Stimulated activated CD4-positive, alpha-beta T cell treated with anti-CD3 and anti-CD28 coated beads, Interleukin-15, amount 100 ng/mL, for 1 hour (primary cell): ENCODE measurements at places on chromosomes 5 and 9.

GRCh38 chr9:121598167-121598964 lies 53.1 kb upstream of the DAB2IP start:
- no peak for DNase-seq

DNA sequence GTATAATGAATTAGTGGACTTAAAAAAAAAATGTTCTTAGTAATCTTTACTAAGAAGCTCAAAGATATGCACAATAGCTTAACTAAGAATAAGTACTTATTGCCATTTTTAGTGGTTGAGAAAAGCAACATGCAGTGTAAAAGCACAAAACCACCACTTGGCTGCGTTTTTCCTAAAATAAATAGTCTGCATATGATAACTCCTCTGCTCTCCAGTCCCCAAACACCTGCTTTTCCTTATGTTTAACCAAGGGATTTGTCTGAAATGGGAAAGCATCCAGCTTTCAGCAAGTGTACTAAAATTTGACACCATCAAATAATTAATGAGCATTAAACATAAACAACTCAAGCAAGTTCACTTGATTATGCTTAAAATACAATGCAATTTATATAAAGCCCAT lies 41.4 kb downstream of the PSIP1 start:
- DNase-seq, result no peak

- no peak for DNase-seq
Observed at GRCh38 chr9:98438666-98439065, 183.2 kb upstream of the TBC1D2 start.

DNA sequence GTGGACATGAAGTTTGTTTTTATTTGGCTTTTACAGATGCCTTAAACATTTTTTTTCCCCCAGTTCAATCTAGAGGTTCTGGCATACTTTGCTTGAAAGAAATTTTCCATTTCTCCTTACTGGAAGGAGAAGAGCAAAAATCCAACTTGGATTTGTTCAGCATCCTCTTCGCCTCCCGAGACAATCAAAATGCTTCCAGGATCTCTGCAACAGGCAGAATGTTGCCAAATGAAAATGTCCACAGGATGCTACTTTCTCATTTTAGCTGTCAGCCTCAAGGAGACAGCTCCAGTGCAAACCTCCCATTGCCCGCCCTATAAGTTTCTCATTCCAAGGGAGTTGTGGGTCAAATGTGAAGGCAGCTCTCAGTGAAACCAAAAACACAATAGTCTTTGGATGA lies 1972.1 kb downstream of the MAT2B start:
- DNase-seq, result no peak

DNA sequence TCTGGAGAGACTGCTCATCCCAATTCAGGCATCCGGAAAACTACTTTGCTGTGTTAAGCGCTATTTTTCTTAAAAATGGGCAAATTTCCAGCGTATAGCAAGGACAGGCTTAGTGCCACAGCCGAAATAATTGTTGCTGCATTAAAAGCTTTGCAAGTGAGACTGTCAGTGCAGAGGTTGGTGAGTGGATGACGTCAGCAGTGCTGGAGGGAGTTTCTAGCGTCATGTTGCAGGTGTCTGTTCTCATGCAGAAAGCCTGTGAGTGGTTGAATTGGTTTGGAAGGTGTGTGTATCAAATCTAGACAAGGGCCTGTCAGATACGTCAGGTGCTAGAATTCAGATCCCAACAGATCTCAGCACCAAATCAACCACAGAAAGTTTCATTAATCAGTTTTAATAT lies 204.4 kb downstream of the TRIO start:
- no peak for DNase-seq

- DNase-seq, result no peak
Observed at GRCh38 chr9:35559792-35560530, 45.1 kb upstream of the TESK1 start.

- DNase-seq, result no peak
Observed at GRCh38 chr9:95640336-95640735, 123.6 kb upstream of the PTCH1 start.

DNA sequence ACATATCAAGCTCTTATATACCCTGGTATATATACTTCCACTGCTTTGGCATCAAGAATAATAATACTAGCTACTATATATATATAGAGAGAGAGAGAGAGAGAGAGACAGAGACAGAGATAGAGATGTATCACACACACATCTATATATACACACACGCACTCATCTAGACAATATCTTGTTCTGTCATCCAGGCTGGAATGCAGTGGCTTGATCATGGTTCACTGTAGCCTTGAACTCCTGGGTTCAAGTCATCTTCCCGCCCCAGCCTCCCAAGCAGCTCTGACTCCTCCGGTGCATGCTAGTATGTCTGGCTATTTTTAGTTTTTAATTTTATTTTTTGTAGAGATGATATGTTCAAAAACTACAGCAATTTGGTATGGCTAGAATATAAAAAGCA lies 22.5 kb downstream of the ANKHD1 start:
- DNase-seq, result no peak

GRCh38 chr5:129074903-129075302 lies 19.6 kb upstream of the ISOC1 start:
- DNase-seq, result no peak

DNA sequence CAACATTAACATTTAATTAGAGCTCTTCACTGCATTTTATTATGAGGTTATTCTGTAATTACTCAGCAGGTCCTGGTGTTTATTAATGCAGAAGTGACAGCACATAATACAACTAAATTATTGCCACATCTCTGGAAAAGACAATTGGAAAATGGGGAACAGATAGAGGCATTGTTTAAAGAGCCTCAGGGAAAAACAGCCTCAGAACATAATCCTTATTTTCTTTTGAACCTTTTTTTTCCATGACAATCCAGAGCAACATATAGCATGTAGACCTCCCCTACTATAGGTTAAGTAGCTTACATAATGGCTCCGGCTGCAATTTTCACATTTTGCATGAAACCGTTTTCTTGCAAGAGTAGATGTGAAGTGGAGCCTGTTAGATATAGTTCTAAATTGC lies 87.2 kb downstream of the RMI1 start:
- DNase-seq, result no peak

GRCh38 chr5:59317774-59318205 lies 575.7 kb downstream of the PDE4D start:
- no peak for DNase-seq

- no peak for DNase-seq
Observed at GRCh38 chr9:125137200-125137599, 6.1 kb downstream of the SCAI start.

- no peak for DNase-seq
Observed at GRCh38 chr5:177350776-177351391, 584 bp downstream of the LMAN2 start.

DNA sequence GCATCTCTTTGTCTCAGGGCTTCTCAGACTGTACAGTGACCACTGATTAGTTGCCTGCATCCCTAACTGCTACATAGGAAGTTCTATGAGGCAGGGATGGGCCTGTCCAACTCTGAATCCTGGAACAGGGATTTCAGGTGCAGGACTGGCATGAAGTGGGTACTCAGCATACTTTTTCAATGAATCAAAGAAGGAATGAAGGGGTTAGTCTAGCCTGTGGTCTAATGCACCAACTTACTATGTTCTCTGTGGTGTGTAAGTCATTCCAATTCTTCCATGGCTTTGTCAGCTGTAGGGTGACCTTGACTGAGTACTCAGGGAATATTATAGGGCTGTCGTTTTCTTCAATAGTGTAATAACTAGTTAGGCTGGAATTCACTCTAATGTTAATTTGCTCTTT lies 8.3 kb downstream of the COL15A1 start:
- no peak for DNase-seq

GRCh38 chr9:37538099-37538498 lies 38.1 kb downstream of the FBXO10 start:
- no peak for DNase-seq

- DNase-seq, result no peak
Observed at GRCh38 chr5:143886096-143886495, 74.1 kb downstream of the HMHB1 start.

GRCh38 chr5:130981663-130982062 lies 183.4 kb downstream of the HINT1 start:
- DNase-seq, result no peak

DNA sequence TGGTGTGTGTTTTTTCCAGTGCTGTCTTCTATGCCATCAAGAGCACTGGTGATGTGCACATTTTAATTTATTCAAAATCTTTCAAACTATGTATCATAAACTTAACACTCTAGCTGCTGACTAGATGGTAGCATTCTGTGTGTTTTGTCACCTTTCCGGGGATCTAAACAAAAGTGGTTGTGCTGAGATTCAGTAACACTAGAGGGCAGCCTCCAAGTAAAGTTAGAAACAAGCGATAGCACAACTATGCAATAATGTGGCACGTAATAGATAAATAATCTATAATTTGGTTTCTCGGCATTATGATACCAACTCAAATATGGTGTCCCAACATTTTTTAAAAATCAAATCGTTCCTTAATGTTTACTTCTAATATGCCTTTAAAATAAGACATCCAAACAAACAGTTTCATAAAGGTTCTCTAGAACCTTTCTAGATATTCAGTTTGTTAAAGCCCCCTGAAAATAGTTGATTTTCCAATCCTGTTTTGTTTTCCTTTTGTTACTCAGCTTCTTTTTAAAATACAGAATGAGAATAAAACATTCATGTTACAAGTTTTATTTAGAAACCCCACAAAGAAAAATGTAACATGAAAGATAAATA lies 16.9 kb downstream of the SEMA6A start:
- no peak for DNase-seq

DNA sequence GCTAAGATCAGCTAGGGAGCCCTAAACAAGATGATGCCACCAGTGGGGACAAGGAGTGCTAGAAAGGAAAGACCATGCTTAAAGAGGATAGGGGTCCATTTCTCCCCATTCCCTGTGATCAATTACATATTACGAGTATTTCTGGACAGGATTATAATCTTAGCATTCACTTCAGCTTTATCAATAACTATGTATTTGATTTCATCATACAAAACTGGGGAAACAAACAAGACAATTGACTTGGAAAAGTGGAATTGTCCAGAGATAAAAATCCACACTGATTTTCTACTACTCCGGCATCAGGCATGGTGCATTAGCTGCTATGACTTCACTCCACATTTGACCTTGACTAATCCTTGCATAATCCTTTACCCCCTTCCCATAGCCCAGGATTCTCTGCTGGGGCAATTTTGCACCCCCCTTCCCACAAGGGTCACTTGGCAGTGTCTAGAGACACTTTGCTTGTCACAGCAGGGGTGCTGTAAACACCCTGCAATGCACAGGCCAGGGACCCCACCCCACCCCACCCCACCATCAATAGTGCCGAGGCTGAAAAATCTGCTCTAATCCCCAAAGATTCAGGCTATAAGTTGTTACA lies 29.9 kb upstream of the UBE2QL1 start:
- no peak for DNase-seq

GRCh38 chr5:159586921-159587320 lies 256.6 kb upstream of the IL12B start:
- DNase-seq, result no peak

GRCh38 chr5:158952951-158953350 lies 146.8 kb downstream of the EBF1 start:
- no peak for DNase-seq

GRCh38 chr9:88092797-88093331 lies 45.4 kb downstream of the SPATA31C2 start:
- DNase-seq, result no peak

- DNase-seq, result no peak
Observed at GRCh38 chr5:172636279-172637050, 4.6 kb upstream of the NEURL1B start.
